ENCODE measurements at places on chromosomes 12 and 14. TPM values are rescaled to one million over a fixed set of nuclear protein-coding genes. Genes with fewer than 3 reads are reported as not detected.

Gene AKAP6
- 1.9 TPM for total RNA-seq

Gene AQP6
- total RNA-seq, result not detected

Gene PLCZ1
- not detected for total RNA-seq

Gene MYF5
- total RNA-seq, result not detected

Gene SOS2
- 11.7 TPM for total RNA-seq

Gene DHH
- total RNA-seq, result 0.22 TPM

Gene CD69
- total RNA-seq, result not detected

Gene ACVRL1
- 2.5 TPM for total RNA-seq

Gene IL26
- total RNA-seq, result not detected

DNA sequence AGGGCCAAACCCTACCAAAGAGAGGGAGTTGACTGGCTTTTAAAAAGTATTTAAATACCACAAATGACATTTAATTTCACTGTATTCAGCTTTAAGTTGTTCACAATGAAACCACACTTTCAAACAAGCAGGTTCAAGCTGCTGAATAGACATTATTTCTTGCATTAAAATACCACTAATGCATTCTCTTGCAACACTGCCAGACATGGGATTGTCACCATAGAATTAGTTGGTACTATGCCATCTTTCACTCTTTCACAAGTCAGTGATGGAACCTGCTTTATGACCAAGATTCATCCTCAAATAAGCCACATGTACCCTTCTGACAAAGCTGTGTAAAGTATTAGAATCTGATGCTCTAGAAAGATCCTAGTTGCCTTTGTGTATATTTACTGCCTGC lies 239.4 kb downstream of the PAWR start:
- DNase-seq, result no peak

GRCh38 chr14:48008646-48009045 lies 333.2 kb upstream of the MDGA2 start:
- no peak for DNase-seq

DNA sequence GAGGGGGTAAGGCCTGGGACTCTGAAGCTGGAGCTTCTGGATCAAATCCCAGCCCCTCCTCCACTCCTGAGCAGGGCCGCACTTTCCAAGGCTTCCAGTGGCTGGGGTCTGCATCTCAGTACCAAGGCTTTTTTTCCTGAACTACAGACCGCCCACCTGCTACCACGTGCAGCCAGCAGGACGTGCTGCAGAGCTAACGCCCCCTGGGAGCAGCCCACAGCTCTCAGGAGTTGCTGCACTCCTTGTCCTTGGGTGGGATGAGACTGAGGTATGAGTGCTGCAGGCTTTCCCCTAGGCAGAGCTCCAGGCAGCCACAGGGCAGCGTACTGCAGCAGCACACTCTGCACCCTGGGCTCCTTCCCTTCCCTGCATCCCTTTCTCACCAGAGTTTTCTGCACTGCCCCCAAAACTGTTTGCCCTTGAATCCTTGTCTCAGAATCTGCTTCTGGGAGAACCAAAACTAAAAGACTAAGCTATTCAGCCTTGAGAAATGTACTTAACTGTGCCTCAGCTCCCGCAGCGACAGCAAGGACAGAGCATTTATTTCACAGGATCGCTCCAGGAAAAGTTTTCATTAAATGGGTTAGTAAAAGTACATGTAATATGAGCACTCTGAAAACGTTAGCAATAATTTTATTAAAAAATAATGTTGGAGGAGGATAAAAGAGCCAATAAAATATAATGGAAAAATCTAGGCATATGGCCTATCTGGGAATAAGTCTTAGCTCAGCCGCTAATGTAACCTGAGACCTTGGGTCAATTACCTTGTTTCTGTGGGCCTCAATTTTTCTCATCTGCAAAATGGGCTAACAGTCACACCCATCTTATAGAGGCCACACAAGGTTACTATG lies 25.5 kb downstream of the RBM19 start:
- no peak for DNase-seq

- no peak for DNase-seq
These were observed 901.8 kb downstream of the VRK1 start for GRCh38 chr14:97699026-97699425.

GRCh38 chr12:13805041-13805440 lies 176.4 kb downstream of the GRIN2B start:
- DNase-seq, result no peak

GRCh38 chr12:14849661-14850060 lies 6.3 kb upstream of the ART4 start:
- no peak for DNase-seq

GRCh38 chr12:65501093-65501621 lies 222.7 kb downstream of the MSRB3 start:
- DNase-seq, result no peak

DNA sequence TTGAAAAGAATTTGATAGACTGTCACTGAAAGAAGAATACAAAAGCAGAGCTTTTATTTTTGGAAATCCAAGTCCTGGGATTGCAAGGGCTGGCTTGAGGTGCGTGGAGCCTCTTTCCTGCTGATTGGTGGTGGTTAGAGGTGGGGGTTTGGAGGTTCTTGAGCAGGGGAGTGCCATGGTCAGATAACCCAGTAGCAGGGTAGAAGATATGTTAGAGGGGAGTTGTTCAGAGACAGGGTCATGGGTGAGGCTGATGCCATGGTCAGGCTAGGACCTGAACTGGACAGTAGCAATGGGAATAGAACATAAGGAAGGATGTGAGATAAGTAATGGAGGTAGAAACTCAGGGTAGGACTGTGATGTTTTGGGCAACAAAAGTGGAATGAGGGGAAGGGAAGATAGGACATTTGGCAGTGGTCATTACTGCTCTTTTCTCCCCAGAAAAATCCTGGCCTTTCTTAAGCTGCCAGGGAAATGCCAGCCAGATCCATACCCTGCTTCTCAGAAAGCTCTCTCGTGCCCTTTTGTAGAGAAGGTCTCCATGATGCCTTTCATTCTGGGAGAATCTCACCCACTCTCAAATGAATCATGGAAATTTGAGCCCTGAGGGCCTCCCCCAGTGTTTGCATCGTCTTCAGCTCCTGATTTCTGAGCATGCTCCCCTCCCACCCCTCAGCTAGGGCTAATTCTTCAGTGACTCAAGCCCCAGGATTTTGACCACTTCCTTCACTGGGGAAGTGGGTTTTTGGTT lies 9.5 kb downstream of the EMP1 start:
- DNase-seq, result peak; percentile 83

- no peak for DNase-seq
These were observed 184.4 kb downstream of the ITPR2 start for GRCh38 chr12:26648584-26648983.

GRCh38 chr12:122977153-122977552 lies 2.1 kb downstream of the OGFOD2 start:
- DNase-seq, result no peak

- no peak for DNase-seq
These were observed 4.7 kb upstream of the KRT77 start for GRCh38 chr12:52708010-52708409.

GRCh38 chr12:100490056-100490455 lies 16.4 kb downstream of the NR1H4 start:
- no peak for DNase-seq

DNA sequence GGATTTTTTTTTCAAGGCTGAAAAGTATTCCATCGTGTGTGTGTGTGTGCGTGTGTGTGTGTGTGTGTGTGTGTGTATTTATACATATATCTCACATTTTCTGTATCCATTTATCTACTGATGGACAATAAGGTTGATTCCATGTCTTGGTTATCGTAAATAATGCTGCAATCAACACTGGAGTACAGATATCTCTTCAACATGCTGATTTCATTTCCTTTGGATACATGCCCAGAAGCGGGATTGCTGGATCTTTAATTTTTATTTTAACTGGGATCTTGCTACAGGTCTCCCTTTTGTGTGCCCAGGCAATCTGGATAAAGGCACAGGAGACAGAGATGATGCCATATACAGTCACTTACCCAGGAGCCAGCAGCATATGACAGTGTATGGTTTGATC lies 338.1 kb downstream of the SOX5 start:
- no peak for DNase-seq

DNA sequence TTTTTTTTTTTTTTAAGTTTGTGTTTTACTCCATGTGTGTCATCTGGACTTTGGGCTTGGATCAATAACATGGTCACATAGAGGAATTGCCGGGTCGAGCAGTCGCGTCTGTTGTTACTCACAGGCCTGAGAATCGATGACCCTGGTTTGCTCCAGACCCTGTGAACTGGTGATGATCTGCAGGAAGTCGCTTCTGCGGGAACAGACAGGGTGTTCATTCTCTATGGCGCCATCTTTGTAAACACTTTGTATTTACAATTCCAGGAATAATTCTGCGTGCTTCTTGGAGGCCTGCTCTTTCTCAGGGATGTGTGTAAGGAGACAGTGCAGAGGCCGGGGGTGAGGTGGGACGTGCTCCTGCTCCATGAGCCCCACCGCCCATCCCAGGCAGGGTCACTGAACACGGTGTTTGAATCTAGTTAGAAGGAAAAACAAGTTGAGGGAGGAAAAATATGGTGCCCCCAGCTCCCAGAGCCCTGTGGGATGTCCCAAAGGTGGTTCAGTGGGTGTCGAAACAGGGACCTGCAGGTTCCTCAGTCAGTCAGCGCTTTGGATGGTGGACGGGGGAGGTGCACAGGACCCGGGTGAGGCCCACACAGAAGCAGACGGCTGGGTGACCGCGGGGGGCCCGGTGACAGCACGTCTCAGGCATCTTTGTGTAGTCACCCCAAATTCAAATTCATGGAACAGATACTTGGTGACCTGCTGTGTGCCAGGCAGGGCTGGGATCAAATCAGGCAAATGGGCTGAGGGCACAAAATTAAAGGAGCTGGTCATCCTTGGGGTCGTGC lies 58.8 kb downstream of the ADGRD1 start:
- DNase-seq, result no peak

DNA sequence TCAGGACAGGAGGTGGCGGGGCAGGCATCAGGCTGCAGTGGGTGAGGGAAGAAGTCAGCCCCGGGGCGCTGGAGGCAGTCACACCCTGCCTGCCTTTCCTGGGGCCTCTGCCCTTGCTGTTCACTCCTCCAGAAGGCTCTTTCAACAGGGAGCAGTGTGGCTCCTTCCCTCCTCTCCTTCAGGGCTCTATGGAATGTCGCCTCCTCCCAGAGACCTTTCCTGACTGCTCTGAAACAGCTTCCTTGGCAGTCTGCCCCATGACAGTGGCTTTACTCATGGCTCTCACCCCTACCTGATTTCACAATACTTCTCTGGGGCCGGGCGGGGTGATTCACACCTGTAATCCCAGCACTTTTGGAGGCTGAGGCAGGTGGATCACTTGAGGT lies 7.1 kb downstream of the RHOF start:
- peak; percentile 99 for DNase-seq

- no peak for DNase-seq
These were observed 17.3 kb downstream of the EMG1 start for GRCh38 chr12:6987956-6988553.

- no peak for DNase-seq
These were observed 46.6 kb upstream of the ZDHHC17 start for GRCh38 chr12:76717314-76717713.

GRCh38 chr14:57769863-57770523 lies 95.9 kb downstream of the SLC35F4 start:
- DNase-seq, result no peak

GRCh38 chr12:48388460-48388859 lies 37.7 kb upstream of the ZNF641 start:
- no peak for DNase-seq

GRCh38 chr12:72748971-72749370 lies 476.8 kb downstream of the TRHDE start:
- no peak for DNase-seq

DNA sequence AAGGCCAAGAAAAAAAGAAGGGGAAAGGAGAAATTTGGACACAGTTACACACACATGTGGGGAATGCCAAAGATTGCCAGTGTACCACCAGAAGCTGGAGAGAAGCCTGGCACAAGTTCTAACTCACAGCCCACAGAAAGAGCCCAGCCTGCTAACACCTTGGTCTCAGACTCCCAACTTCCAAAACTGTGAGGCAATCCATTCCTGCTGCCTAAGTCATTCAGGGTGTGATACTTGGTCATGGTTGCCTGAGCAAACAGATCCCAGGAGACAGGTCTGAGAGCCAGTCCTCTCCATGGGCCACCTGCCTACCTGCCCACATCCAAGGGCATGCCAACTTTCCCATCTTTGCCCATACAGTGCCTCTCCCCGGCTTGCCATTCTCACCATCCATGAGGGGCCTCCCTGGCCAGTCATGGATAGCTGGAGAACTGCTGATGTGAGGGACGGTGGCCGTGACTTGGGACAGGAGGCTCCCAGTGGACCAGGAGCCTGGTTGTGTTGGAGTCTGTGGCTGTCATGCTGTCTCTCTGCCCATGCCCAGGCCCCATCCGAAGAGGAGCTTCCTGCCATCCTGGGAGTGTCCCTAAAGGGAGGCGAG lies 198.0 kb upstream of the RTL1 start:
- DNase-seq, result no peak

DNA sequence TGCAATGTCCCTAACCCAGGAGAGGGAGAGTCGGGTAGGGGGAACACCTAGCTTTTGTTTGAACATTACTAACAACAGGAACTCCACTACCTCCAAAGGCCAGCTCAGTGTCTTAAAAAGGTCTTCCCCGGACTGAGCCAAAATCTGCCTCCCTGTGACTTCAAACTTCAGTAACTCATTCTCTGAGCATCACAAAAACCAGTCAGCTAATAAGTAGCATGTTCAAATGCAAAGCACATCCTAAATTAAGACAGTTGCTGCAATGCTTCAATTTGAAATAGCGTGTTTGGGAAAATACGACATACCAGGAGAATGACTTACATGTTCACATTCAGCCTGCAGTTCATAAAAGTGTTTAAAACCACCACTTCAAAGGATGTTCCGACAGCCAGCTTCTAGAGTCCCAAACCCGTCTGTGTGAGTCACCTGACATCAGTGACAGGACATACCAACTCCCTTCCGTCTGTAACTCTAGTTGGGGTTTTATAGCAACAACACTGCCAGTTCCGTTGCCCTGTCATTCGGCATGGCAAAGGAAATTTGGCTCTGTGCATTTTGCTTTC lies 13.0 kb downstream of the ZFP36L1 start:
- peak; percentile 94 for DNase-seq

DNA sequence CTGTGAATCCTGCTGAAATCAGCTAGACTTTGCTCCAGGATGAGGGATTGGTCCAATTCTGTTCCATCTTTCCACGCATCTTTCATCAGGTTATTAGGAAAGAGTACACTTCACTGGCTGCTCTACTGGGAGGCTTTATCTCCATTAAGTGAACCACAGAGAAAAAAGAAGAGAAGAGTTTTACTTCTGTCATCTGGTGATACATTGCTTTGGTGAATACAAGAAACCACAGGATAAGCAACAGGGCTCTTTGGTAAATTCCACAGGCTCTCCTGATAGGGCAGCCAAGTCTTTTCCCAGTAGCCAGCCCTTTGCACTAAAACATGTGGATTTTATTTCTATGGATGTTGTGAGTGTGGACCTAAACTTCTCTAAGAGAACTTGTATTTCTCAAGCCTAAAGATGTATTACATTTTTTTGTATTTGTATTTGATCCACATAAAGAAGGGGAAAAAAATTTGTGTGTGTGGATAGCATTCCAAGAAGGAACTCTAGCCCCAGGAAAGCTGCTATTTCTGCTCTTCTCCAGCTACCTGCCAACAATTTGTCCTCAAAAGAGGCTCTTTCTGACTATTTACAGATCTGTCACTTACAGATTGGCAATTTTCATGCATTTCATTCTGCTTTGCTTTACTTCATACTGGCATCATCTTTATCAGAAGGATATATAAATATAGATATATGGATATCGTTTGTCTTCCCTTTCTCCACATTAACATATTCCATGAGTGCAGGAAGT lies 1117.6 kb upstream of the TMEM132C start:
- DNase-seq, result no peak

GRCh38 chr12:95492462-95492861 lies 18.5 kb downstream of the METAP2 start:
- no peak for DNase-seq

- DNase-seq, result no peak
These were observed 207.0 kb downstream of the MYRFL start for GRCh38 chr12:70032076-70032475.

Data from HCT116 (cell line).